ENCODE measurements at places on chromosomes 6 and 20. TPM values are rescaled to one million over a fixed set of nuclear protein-coding genes. Genes with fewer than 3 reads are reported as not detected.

PI16 gene
- polyA plus RNA-seq = 0.05 TPM

TRIM31 gene
- polyA plus RNA-seq = not detected

CPNE5 gene
- 0.10 TPM for polyA plus RNA-seq

FOXO3 gene
- 36.7 TPM for polyA plus RNA-seq

PHF20 gene
- 30.6 TPM for polyA plus RNA-seq

OR2H1 gene
- not detected for polyA plus RNA-seq

CD93 gene
- polyA plus RNA-seq = 0.02 TPM

NKX2-4 gene
- polyA plus RNA-seq = not detected

PRKN gene
- polyA plus RNA-seq = not detected

ZKSCAN8 gene
- 11.5 TPM for polyA plus RNA-seq

TUBB2B gene
- 6.1 TPM for polyA plus RNA-seq

- DNase-seq = no peak
Observed at GRCh38 chr6:39430871-39431523, 108.5 kb upstream of the KCNK16 start.

GRCh38 chr20:3658716-3659491, 4.3 kb downstream of the GFRA4 start:
- DNase-seq = no peak

DNA sequence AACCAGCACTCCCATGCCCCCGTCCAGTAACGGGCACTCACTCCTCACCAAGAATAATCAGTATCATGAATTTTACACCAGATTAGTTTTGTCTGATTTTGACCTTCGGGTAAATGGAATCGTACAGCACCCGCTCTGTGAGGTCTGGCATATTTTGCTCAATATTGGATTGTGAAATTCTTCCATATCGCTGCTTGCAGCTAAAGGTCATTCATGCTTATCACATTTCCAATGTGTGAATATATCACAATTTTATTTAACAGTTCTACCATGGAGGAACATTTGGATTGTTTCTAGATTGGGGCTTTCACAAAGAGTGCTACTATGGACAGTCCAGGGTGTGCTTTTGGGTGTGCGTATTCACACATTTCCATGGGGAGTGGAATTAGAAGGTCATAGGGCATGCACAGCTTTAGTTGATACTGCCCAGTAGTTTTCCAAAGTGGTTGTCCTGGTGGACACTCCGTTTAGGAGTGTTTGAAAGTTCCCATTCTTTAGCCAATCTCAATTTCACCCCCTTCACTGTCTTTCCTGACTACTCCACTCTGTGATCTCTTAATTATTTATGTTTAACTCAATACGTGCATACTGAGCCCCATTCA, 86.6 kb downstream of the ISM1 start:
- DNase-seq = no peak

GRCh38 chr6:156262014-156262413, 515.2 kb upstream of the ARID1B start:
- DNase-seq = no peak

DNA sequence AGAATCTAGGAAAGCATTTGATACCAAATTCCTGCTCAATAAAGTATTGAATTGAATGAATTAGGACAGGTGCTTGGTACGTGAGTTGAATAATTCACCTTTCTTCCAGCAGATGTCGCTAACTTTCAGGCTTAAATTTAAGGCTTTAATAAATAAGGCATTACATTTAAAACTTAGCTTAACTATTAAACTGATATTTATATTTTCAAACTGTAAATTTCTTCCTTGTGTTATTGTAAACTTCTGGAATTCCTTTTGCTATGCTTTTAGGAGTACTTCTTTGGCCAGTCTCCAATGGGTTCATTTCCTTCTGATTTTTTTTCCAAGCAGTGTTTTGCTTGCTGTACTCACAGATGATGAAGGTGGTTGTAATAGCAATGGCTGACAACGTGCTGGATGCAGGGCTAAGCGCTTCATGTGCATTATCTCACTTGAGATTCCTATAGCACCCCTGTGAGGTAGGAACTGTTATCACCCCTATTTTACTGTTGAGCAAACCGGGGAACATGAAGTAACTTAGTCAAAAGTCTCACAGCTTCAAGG, 71.3 kb upstream of the SLC2A12 start:
- peak; percentile 75 for DNase-seq

GRCh38 chr6:131692589-131692988, 8.6 kb downstream of the OR2A4 start:
- DNase-seq = no peak

DNA sequence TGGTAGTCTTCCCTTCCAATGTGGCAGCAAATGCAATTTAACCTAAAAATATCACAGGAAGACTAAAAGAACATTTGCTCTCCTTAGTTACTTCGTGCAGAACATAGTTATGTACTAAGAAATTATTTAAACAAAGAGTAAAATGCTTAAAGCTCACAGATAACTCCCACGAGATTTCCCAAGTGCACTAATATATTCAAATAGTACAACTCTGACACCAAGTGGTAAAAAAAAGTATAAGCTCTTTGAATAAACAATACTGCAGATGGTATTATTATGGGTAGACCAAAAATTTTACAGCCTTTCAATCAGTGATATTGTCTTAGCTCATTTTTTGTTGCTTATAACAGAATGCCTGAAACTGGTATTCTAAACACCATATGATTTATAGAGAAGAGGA, 52.8 kb upstream of the FILIP1 start:
- no peak for DNase-seq

GRCh38 chr20:2576317-2576727, 39.9 kb downstream of the TMC2 start:
- no peak for DNase-seq

DNA sequence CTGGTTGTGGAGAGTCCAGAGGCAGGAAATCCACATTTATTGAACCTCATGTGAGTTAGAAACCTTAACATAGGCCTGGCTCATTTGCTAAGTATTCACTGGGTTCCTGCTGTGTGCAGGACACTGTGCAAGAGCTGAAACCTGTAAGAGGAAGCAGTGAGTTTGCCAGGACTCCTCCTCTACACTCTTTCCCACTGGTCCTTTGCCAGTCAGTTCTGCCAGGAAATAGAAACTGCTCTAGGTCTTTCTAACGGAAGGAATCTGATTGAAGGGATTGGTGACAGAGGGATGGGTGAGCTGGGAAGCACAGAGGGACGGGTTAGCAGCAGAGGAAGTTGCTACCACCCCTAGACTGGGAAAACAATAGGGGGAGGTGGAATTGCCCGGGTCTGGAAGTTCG, 234.2 kb upstream of the ECI2 start:
- DNase-seq = no peak

DNA sequence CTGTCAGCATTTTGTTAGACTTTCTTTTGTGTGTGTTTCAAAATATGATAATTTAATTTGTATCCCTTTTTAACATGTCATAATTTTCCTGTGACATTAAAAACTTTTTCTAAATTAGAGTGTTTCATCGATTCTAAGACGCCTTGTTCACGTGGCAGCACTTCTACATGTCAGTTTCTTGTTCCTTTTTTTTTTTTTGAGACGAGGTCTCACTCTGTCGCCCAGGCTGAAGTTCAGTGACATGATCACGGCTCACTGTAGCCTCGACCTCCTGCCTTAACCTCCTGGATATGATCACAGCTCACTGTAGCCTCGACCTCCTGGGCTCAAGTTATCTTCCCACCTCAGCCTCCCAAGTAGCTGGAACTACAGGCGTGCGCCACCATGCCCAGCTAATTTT, 27.6 kb upstream of the ADRM1 start:
- no peak for DNase-seq

DNA sequence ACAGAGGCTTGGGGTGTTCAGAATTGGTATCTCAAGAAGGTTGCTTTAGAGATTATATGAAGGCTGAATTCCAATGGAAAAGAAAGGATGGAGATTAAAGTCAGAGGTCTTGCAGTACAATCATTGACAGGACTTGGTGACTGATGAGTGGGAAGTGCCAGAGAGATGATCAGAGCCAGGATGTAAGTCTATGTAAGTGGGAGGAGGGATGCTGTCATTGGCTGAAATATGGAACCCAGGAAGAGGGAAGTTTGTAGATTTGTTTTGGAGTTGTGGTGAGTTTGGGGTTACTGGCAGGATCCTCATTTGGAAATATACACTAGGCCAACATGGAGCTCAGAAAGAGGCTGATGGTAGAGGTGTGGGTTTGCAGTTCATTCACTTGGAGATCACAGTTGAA, 23.8 kb upstream of the TNFAIP3 start:
- no peak for DNase-seq

- no peak for DNase-seq
Observed at GRCh38 chr6:116004841-116005815, 55.6 kb downstream of the FRK start.

GRCh38 chr6:85470023-85470410, 20.1 kb downstream of the NT5E start:
- DNase-seq = no peak

- no peak for DNase-seq
Observed at GRCh38 chr6:144314562-144314961, 29.4 kb downstream of the UTRN start.

GRCh38 chr6:14274546-14275492, 157.2 kb downstream of the CD83 start:
- DNase-seq = no peak

DNA sequence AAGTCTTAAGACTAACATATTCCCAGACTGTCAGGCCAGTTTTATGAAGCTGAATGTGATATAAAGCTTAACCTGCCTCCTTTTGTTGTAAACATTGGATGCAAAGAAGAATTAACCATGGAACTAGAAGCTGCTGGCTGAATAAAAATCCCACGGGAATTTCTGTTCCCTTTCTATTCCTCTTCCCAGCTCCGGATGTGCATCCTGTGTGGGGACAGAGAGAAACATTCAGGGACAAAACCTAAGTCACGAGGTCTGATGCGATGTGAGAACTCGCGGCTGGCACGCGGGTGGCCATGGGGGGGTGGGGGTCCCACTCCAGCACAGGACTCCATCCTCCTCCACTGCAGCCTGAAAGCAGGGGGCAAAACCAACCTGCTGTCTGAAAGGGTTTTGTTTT, 32.2 kb downstream of the RAMACL start:
- no peak for DNase-seq

DNA sequence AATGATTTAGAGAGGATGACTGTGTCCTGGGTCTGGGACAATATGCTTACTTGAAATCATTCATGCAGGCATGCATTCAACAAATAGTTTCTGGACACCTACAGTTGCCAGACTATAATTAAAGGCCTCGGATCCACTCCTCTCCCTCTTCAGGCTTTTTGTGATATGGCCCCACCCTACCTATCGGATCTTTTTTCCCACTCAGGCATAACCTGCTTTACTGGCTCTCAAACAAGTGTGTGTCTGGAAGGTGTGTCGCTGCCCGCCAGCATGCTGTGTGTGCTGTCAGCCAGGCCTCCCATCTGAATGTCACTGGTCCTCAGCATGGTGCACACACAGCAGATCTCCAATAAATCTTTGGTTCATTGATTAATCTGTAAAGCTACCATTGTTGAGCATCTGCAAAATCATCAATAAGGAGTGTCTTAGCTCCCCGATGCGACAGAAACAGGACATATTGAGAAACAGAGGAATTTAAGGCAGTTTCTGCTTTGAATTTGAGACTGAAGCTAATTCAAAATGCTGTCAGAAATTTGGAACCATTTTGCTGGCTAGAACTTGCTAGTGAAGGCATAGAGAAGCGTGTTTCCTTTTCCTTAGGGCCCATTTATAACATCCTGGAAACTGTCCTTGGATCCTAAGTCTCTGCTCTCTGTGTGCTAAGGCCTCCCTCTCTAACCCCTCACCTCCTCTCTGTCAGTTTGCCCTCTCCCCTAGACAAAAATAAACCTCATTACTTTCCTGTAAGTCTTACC, 23.5 kb upstream of the CCN6 start:
- DNase-seq = no peak

DNA sequence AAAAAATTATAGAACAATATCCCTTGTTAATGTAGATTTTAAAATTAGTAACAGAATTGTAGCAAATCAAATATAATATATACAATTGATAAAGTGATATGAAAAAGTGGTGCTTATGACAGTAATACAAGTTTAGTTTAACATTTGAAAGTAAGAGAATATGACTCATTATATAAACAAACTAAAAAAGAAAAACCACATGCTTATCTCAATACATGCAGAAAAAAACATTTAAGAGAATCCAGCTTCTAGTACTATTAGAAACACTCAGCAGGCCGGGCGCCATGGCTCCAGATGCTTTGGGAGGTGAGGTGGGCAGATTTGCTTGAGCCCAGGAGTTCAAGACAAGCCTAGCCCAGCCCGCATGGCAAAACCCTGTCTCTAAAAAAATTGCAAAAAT, 60.7 kb upstream of the LAMA2 start:
- DNase-seq = peak; percentile 16

DNA sequence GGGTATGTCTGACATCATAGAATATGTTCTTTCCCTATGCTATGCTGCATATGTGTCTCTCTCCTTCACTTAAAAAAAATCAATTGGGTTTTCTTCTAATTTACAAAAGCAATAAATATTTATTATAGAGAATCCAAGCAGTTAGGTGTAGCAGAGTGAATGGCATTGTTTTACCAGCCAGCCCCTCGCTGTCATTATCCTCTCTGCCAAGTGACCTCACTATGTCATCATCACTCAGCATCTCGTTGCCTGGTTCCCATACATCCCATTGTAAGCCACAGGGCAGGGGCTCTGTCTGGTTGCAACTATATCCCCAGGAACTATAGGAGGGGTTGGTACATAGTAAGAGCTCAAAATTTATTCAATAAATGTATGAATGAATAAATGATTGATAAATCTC, 31.3 kb downstream of the KIAA0319 start:
- no peak for DNase-seq

DNA sequence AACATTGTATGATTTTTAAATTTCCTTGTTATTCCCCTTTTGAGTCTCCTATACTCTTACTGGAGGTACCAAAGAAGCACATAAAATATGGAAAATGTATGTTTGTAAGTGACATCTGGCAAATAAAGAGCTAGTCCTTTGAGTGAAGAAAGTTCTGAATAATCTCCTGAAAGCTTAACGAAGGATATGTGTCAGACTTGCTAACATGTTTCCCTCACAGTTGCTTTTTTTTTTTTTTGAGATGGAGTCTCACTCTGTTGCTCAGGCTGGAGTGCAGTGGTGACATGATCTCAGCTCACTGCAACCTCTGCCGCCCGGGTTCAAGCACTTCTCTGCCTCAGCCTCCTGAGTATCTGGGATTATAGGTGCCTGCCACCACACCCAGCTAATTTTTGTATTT, 63.6 kb downstream of the STK4 start:
- DNase-seq = no peak

- DNase-seq = no peak
Observed at GRCh38 chr6:13362412-13362811, 34.1 kb upstream of the TBC1D7 start.

DNA sequence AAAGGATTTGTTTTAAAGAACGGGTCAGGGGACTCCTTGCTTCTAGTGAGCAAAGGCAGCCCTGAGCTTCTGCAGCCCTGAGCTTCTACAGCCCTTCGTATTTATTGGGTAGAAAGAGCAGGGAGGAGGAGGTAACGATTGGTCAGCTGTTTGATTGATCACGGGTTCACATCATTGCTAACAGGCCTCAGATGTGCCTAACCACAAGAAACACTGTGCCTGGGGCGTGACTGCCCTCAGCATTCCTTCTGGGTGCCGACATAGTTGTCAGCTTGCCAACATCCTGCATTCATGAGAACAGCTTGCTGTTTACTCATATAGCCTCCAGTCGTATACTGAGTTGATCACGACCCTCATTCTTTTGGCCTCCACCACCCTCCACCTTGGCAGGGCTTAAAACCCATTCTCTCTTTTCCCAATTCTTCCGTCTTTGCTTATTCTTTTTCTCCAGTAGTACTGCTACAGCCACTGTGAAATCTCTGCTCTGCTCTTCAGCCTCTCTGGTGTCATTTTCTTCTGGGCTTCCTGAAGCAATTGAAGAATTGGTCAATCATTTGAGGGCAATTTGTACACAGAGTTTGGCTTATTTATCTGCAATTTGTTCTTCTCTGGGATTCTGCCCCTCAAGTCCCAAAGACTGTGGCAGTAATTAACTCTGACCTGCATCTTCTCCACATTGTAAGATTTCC, 25.4 kb upstream of the NOP56 start:
- no peak for DNase-seq
